ENCODE measurements at places on chromosomes 7 and 10. TPM values are rescaled to one million over a fixed set of nuclear protein-coding genes. Genes with fewer than 3 reads are reported as not detected.
A peak's percentile ranks its signal among the peaks of the same experiment; 100 is the strongest.

AKR1C8 gene
- total RNA-seq, result not detected

DNA sequence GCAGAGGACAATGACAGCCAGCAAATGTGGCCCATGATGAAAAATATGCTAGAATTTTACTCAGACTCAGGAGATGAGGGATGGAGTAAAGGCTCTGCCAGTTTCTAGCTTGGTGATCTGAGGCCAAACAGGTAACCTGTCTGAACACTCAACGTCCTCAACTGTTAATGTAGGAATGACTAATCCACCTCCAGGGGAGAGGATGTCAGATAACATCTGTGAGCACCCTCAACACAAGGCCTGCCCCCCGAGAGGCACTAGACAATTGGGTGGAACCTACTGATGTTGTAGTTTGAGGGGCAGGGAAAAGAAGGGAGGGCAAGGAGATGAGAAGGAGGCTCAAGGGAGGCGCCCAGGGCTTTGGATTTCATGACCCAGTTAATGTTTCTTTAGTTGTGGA, 445.1 kb downstream of the PLXNA4 start:
- no peak for DNase-seq

GRCh38 chr10:95445223-95445836, 115.8 kb downstream of the SORBS1 start:
- peak; percentile 57 for DNase-seq

DNA sequence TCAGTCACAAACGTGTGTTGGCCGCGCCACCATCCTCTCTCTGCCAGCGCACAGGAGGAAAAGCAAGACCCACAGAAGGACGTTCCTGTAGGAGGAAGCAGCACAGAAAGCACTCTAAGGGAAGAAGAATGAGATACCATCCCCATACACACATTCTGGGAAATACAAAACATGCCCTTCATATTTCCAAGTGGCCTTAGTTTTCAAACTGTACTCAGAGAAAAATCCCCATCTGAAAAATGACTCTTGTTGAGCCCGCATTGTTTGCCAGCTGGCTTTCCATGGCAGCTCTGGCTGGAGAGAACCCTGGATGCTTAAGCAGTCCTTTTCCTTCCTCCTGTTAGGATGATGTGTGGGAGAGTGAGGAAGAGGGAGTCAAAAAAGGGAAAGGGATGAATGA, 33.1 kb downstream of the MTURN start:
- DNase-seq, result no peak

GRCh38 chr7:146116521-146117222, at the start of gene CNTNAP2:
Gene CNTNAP2 (plus strand): TSS chr7:146116801. CDS start chr7:146116877, 76 bp downstream.
- no peak for DNase-seq

DNA sequence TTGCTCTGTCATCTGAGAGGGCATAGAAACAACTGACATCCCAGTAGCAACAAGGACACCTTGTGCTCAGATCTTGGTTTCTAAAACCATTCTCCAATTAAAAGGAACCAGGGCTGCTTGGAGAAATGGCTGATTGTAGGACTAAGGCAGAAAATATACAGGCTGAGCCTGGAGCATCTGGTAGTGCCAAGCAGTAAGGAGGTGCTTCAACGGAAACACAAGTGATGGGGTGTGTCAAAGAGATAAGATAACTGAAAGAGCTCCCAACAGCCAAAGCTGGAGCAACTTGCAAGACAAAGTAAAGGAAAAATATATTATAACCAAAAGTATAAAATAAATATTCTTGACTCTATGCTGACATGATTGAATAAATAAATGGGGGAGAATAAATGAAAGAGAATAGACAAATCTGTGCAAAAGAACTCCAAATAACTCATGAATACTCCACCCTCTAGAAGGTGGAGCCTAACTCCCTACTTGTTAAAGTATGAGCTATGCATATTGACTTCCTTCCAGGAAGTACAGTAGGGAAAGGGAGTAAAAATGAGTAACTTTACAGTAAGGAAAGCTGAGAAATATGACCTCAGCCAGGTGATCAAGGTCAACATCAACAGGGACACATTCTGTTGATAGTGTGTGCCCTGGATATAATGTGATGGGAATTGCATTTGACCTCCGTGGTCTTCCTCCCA, 162.4 kb downstream of the NOC3L start:
- DNase-seq, result no peak

GRCh38 chr7:51335057-51335456, 18.4 kb upstream of the COBL start:
- DNase-seq, result no peak

- DNase-seq, result no peak
Measured at GRCh38 chr7:25455683-25456251, 227.5 kb upstream of the NPVF start.

GRCh38 chr10:24306507-24306875, 97.6 kb downstream of the KIAA1217 start:
- DNase-seq, result no peak

GSTO2 gene
- 2.7 TPM for total RNA-seq

DNA sequence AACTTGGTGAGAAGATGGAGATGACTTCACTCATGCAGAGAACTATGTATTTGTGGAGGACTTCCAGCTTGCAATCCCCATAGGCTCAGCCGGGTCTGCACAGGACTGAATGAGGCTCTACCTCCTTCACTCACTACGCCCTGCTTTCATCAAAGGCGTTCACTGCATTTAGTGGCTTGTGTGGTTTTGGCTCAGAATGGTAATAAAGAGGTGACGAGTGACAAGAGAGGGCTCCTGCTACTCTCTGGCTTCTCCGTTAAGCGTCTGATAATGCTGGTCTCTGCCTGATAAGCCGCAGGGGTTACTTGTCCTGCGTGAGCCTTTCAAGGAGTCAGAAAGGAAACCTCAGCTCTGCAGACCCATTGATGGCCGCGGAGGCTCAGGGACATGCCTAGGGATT, 343.4 kb downstream of the PRPF18 start:
- DNase-seq, result no peak

DNA sequence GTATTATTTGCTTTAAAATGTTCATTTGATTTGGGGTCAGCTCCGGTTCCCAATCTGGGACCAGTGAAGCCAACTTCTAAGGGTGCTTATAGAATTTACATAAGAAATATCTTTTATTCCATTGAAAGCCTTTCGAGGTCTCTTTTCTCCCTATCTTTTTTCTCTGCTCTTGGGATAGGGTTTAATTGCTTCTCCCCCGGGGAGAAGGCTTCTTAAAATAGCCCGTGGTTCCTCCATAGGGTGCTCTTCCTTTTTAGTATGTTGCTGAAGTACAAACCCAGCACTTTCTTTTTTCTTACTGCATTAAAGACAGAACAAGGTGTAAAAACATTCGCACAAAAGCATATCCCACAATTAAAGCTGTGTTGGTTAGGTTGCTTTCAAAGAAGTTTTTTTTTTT, 107.5 kb downstream of the POU6F2 start:
- DNase-seq, result no peak

DNA sequence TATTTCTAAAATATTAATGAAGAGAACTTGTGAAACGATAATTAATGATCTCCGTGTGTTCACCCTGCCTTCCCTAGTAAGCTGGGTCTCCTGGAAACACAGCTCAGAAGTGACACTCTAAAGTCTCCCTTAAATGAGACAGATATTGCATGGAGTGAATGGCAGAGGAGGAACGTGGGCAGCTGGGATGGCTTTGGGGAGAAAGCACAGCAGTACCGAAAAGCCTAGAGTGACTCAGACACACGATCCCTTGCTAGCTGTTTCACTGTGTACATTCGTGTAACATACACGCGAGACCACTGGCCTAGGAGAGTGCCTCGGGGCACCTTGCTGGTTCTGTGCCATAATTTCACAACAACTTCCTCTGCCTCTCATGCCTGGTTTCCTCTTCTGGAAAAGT, 199.9 kb upstream of the TCERG1L start:
- no peak for DNase-seq

GRCh38 chr7:78438433-78438832, 639.9 kb downstream of the PHTF2 start:
- no peak for DNase-seq

FFAR4 gene
- not detected for total RNA-seq

Data from HFFc6 (cell line).